Neural crest cell (in vitro differentiated cells): ENCODE measurements at places on chromosomes 7 and 10.

DNA sequence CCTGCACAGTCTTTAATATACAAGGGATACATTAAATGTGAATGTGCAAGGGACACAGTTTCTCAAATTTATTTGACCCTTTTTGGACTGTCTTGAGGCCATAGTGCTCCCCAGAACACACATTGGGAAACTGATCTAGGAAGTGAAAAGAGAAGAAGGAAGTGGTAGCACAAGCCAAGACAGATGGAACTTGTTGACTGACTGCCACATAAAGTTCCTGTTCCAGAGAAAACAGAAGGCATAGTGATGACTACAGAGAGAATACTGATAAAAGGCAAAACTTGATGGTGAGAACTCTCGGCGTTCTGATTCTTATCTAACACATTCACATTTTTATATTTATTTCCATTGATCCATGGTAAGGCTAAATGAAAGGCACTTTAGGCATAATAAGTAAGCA is 1216.4 kb downstream of the CNTNAP2 start:
- no peak for DNase-seq

DNA sequence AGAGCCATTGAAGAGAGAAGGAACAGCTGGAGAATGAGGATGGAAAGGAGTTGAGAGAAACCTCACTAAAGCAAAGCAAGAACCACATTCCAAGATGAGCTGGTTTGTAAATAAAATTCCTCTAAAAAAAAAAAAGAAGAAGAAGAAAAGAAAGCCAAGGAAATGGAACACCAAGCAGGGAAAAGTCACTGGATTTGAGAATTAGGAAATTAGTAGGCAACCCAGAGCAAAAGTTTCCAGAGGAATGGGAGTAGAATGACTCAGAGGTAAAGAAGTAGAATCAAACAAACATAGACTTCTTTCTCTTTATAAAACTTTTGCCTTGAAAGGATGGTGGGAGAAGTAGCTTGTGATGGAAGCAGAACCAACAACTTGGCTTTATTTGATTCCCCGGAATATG is 3.9 kb downstream of the CH25H start:
- DNase-seq: no peak

DNA sequence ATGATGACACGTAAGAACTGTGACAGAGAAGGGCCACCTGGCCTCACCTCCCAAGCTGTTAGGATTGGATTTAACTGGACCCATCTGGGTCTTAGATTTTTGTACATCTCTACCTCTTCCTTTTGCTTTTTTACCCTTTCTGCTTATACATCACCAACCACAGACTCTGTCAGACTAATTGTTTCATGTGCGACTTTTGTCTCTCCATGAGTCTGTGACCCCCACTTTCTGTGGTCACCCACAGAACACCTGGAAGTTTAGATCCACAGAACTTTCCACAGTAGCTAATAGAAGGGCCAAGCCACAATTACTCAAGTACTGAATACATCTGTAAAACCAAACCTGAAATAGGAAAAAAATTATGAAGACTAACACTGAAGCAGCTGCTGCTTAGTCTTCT is 23.1 kb downstream of the SEC31B start:
- no peak for DNase-seq

GRCh38 chr7:137882806-137883205 is 36.0 kb upstream of the DGKI start:
- no peak for DNase-seq

- DNase-seq: no peak
Measured at GRCh38 chr7:80732630-80733029, 94.2 kb downstream of the CD36 start.

DNA sequence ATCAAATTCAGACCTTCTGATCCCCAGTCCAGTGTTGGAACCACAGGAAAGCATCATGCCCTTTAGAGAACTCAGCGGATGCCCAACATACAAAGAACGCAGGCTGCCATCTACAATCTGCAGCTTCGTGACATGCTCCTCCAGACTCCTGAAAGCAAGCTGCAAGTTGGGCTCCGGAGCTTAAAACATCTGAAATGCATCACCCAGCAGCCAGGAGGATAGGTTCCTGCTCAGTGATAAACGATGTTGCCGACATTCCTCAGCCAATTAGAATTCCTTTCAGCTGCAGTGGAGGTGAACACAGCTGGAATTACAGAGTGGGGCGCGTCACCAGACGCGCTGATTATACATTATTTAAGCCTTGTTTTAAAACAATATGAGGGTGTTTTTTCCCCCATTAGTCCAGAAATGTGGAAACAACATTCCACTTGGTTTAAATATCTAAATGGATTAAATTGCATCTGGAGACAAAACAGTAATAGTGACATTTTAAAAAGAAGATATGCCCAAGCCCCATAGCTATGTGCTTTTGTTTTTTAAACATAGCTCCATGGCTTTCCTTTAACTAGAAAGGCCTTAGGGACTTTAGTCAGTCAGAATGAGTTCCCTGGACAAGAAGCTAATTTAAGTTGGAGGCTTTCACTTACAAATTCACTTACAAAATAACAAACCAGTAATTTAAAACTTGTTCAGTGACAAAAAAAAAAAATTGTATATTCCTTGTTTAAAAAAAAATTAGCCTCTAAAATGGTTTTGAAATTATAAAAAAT is 6.3 kb downstream of the SMURF1 start:
- peak; percentile 3 for DNase-seq

DNA sequence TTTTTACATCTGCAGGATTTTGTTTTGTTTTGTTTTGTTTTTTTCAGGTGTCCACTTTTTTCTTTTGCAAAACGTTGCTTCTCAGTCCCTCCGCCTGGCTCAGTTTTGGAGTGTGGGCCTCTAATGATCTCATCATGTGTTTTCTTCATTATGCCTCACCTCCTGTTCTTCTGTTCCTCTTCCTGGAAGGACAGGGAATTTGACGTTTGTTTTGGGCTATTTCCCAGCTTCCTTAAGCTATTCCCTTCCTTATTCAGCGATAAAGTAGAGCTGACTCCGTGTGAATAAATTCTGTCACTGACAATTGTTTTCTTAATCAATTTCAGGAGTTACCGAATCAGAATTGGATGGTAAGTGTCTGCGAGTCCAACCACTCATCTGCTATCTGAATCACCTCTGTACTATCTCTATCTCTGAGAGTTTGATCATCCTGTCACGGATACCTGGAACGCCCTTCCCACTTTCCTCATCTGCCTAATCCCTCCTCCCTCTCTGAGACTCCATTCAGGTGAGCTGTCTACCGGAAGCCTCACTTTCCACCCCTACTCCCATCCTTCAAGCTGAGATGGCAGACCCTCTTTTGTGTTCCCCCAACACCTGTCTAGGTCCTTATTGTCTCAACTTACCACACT is 218.4 kb downstream of the GATA3 start:
- DNase-seq: no peak

- no peak for DNase-seq
Measured at GRCh38 chr7:19377611-19378344, 232.6 kb upstream of the FERD3L start.

GRCh38 chr10:52379287-52379686 is 65.2 kb downstream of the DKK1 start:
- DNase-seq: no peak

DNA sequence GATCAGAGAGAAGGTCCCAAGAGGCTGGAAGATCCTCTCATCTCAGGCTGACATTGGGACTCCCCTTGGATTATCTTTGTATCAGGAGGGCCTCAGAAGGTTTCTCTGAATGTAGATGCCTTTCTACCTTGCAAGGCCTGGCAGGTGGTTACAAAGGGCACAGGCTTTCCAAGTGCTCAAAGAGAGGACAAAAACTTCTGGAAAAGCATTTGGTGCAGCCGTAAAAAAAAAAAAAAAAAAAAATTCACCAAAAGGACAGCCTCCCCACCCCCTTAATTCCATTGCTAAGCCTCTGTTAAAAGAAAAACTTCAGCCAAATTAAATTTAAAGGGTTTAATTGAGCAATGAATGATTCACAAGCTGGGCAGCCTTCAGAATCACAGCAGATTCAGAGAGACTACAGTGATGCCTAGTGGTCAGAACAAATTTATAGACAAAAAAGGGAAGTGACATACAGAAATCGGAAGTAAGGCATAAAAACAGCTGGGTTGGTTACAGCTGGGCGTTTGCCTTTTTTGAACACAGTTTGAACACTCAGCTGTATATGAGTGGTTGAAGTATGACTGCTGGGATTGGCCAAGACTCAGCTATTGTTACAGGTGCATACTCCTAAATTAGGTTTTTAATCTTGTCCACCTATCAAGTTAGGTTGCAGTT is 42.5 kb upstream of the LRGUK start:
- no peak for DNase-seq

GRCh38 chr7:77460057-77460486 is 43.9 kb upstream of the GSAP start:
- no peak for DNase-seq

DNA sequence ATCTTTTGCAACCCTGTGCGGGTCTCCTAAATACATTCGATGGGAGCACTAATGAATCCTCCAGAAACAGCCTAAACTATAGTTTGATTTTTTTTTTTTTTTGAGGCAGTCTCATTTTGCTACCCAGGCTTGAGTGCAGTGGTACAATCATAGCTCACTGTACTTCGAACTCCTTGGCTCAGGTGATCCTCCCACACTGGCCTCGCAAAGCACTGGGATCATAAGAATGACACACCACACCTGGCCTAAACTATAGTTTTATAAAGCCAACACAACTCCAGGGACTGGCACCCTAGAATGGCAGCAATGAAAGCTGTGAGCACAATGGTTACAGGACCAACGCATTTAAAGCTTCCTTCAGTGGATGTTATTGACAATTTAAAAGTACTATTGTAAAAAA is 14.5 kb upstream of the JMJD1C start:
- no peak for DNase-seq

GRCh38 chr10:119658274-119658673 is 7.1 kb downstream of the BAG3 start:
- no peak for DNase-seq

DNA sequence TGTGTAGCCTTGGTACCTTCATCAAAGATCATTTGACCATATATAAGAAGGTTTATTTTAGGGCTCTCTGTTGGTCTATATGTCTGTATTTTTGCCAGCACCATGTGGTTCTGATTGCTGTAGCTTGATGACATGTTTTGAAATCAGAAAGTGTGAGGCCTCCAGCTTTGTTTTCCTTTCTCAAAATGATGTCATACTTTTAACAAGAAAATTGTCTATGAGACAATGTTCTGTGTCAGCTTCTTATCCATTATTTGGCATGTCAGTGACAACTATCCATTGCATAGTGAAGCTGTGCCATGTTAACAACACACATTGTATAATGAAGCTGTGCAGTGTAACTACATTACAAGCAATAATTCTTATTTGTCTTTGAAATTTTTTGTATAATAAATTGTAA is 9.1 kb upstream of the PPP1R9A start:
- DNase-seq: no peak
